NAMALWA (cell line): ENCODE measurements at places on chromosomes 12 and 14.

DNA sequence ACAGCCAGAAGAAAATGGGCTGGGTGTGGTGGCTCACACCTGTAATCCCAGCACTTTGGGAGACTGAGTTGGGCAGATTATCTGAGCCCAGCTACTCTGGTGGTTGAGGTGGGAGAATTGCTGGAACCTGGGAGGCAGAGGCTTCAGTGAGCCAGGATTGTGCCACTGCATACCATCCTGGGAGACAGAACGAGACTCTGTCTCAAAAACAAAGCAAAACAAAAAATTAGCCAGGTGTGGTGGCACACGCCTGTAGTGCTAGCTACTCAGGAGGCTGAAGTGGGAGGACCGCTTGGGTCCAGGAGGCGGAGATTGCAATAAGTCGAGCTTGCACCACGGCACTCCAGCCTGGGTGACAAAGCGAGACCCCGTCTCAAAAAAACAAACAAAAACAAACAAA lies 3.8 kb upstream of the EMP1 start:
- DNase-seq = no peak

DNA sequence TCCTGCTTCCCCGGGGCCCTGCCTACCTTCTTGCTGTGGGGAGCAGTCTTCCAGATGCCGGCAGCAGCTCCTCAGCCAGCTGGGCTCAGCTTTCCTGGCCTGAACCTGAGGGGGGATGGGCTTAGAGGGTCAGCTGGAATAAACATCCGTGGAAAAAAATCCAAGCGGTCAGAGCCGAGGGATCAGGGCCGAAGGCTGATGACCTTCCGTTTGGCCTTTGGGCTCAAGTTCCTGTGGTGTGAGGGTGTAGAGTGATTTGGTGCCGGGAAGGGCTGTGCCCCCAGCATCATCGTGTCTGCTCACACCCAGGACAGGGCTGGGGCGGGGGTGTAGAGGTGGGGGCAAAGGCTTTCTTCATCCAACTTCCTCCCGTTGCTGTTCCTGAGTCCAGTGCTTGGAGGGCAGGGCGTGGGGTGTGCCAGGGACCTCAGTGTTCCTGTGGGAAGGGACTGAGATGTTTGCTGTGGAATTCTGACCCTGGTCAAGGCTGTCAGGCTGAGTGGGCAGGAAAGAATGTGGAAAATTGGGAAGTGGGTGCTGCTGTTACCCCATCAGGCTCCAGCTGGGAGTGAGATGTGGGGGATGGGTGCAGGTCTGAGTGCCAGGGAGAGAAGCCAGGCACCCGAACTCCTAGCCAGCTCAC lies 2.6 kb downstream of the SMIM41 start:
- DNase-seq = no peak

- no peak for DNase-seq
These were observed 156.6 kb downstream of the RPAP3 start for GRCh38 chr12:47549258-47549657.

DNA sequence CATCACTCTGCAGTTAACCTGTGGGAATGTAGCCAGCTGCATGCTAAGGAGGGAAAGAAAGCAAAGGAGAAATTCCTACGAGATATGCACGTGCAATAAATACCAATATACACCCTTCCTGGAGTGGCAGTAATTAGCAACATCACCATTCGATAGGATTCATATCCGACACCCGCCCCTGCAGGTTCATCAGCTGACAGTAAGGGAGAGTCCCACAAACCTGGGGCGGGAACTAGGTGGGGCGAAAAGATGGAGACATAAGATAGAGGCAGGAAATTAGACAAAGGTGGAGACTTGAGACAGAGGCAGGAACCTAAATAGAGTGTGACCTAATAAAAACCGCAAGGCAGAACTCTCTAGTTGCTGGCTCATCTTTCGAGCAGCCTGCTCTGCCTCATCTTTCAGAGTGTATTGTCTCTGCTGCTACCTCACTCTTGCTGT lies 51.6 kb downstream of the PLEKHG3 start:
- no peak for DNase-seq

DNA sequence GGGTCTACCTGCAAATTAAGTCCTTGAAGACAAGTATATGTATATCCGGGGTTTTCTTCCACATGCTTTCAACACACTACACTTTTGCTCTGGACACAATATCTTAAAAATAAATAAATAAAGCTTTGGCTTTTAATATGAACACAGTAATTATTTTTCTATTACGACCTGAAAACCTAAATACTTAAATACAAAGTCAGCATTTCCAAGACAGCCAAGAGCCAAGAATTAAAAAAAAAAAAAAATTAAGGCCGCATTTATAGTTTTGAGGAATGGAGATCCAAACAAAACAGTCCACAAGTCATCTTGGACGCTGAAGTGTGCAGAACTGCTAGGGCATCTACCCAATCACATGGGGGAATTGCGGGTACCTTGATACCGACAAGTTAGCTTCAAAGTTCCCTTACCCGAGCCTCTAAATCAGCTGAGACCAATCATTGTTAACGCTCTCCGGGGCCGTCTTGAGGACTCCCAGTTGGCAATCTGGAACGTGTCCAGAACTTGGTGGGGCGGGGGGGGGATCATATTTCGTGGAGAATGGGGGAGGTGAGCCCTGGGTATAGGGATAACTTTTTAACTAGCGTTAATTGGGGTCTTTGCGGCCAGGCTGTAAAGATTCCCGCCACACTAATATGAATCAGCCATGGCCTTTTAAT lies 731 bp upstream of the PCNX4 start:
- peak; percentile 46 for DNase-seq

DNA sequence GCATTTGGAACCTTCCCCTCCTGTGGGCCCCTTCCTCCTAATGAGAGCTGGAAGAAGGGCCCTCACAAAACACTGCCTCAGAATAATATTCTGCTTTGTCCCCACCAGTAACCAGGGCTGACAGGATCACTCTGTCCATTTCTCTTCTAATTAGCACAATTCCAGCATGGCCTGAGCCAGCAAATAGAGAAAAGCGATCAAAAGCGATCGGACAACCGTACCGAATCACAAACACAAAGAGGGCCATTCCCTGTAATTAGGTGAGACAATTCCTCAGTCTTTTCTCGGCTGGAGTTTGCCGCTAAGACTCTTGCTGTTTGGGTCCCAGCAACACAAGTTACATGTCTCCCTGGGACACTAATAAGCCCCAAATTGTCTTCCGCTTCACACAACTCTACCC lies 35.6 kb upstream of the VSX2 start:
- no peak for DNase-seq

DNA sequence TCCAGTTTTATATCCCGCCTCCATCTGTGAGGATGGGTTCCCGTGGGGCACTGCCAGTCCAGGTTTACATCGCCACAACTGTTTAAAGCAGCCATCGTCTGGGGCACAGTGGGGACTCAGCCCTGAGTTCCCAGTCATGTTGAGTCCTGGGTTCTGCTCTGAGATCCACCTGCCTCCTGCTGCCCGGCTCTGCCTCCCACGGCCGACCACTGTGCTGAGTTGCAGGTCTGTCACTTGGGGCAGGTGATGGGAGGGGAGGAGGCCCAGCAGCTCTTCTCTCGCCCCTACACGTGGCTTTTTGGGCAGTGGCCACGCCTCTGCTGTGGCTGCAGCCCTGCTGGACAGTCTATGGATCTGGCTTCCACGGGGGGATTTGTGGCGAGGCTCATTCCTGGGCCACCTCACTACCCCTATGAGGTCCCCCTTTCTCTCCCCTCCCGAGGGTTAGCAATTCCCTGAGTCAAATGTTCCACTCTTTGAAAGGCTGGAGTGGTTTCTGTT lies 143.0 kb downstream of the ADGRD1 start:
- no peak for DNase-seq

- no peak for DNase-seq
These were observed 137.0 kb upstream of the CDKN3 start for GRCh38 chr14:54259821-54260220.

DNA sequence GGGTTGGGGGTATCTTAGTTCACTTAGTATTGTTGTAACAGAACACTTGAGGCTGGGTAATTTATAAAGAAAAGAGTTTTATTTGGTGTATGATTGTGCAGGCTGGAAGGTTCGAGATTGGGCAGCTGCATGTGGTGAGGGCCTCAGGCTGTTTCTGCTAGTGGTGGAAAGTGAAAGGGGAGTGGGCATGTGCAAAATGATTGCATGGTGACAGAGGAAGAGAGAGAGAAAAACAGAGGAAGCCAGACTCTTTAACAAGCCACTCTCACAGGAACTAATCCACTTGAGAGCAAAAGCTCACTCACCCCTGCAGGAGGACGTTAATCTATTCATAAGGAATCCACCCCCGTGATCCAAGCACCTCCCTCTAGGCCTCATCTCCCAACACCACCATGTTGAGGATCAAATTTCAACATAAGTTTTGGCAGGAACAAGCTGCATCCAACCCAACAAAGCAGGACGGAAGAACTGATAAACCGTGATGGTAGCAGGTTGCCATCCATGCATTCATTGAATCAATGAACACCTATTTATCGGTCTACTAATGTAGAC lies 165.0 kb upstream of the GZMB start:
- no peak for DNase-seq

GRCh38 chr14:88499225-88499624 lies 55.6 kb downstream of the PTPN21 start:
- DNase-seq = no peak

DNA sequence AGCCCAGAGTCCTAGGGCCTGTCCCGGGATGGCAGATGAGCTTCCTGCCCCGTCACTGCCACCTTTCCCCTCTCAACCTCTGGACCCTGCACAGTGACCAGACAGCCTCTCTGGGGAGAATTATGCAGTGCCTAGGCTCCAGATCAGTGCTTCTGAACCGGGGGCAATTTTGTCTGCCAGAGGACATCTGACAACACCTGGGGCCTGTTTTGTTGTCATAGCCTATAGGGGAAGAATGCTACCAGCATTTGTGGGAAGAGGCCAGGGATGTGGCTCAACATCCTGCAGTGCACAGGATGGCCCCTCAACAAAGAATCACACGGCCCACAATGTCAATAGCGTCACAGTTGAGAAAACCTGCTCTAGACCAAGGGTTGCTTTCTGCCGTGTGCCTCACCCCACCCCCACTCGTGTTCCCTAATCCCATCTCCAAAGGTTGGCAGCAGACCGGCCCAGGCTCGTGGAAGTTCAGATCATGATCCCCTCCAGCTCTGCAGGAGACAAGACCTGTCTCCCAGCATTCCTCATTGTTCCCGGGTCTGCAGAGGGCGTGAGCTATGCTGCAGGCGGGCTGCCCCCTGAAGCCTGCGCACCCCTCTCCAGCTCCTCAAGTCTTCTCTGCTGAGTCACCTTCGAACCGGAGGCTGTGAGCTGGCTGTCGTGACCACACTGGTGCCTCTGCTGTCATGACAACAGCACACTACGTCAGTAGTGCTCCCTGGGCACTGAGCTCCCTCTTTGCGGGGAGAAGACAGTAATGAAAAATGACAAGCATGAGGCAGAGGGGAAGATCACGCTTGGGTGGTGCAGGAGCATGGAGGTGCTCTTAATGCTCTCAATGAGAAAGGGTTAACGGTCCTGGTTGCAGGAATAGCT lies 2.0 kb upstream of the GAPDH start:
- peak; percentile 98 for DNase-seq

DNA sequence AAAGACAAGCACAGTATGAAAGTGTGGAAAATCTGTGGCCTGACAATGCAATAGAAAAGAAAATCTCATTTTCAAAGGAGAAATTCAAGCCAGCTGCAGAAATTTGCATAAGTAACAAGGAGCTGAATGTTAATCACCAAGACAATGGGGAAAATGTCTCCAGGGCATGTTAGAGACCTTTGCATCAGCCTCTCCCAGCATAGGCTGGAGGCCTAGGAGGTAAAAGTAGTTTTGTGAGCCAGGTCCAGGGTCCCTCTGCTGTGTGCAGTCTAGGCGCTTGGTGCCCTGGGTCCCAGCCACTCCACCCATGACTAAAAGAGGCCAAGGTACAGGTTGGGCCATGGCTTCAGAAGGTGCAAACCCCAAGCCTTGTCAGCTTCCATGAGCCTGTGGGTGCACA lies 58.3 kb downstream of the TESPA1 start:
- no peak for DNase-seq

DNA sequence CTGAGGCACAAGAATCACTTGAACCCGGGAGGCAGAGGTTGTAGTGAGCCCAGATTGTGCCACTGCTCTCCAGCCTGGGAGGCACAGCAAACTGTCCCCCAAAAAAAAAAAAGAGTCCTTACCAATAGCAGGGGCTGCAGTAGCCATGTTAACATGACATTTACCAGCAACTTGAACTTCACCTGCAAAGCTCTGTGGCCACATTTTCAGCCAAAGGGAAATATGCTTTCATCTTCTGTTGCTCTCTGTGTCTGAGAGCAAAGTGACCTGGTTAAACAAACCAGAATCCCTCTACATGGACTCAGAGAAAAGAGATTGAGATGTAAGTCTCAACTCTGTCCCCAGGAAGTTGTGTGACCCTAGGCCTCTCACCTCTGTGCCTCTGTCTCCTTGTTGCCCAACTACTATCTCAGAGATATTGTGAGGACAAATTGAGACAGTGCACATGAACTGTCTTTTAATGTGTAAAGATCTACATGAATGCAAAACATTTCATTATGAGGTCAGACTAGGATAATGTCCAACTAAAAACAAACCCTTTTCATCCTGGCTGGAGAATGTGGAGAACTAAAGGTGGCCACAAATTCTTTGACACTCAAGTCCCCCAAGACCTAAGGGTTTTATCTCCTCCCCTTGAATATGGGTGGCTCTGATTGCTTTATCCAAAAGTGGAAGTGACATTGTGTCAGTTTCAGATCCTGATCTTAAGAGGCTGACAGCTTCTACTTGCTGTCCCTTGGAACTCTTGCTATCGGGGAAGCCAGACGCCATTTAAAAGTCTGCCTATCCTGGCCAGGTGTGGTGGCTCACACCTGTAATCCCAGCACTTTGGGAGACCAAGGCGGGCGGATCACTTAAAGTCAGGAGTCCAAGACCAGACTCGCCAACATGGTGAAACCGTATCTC lies 24.7 kb upstream of the P2RX4 start:
- no peak for DNase-seq

- no peak for DNase-seq
These were observed 287.3 kb upstream of the FLRT2 start for GRCh38 chr14:85242666-85243065.

DNA sequence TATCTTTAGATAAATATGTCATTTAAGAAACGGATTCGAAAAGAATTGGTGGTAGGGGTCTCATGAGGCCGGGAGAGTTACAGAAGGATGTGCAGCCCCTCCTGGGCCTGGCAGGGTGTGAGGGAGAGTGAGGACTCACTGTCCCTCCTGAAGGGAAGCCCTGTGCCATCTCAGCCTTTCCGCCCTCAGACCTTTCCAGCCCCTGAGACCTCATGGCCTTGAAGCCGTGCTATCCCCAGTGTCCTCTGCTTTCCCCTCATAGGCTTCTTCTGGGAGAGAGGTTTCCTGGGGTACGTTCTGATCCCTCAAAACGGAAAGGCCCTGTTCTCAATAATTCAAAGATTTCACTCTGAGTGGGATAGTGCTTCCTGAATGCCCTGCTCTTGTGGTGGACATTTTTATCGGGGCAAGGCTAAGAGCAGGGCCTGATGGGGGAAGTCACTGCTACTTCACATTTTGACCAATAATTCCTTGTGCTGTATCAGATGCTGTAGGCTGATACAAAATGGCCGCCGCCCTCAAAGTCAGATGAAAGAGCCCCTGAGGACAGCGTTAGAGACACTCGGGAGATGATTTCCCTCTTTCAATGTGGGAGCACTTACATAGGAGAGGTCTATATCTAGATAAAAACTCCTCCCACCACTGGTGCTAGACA lies 1.3 kb downstream of the CD4 start:
- no peak for DNase-seq

GRCh38 chr12:5170844-5171243 lies 127.2 kb downstream of the KCNA5 start:
- no peak for DNase-seq

- DNase-seq = no peak
These were observed 223.0 kb downstream of the SLC25A21 start for GRCh38 chr14:36949371-36949770.

- no peak for DNase-seq
These were observed 123.5 kb downstream of the MED13L start for GRCh38 chr12:116153983-116154382.

- no peak for DNase-seq
These were observed 64.6 kb downstream of the KIF21A start for GRCh38 chr12:39378341-39378740.
